ENCODE measurements at places on chromosomes 16 and 17.

- DNase-seq, result peak; percentile 6
These were observed 83.3 kb upstream of the GPRC5B start for GRCh38 chr16:19967963-19968362.

DNA sequence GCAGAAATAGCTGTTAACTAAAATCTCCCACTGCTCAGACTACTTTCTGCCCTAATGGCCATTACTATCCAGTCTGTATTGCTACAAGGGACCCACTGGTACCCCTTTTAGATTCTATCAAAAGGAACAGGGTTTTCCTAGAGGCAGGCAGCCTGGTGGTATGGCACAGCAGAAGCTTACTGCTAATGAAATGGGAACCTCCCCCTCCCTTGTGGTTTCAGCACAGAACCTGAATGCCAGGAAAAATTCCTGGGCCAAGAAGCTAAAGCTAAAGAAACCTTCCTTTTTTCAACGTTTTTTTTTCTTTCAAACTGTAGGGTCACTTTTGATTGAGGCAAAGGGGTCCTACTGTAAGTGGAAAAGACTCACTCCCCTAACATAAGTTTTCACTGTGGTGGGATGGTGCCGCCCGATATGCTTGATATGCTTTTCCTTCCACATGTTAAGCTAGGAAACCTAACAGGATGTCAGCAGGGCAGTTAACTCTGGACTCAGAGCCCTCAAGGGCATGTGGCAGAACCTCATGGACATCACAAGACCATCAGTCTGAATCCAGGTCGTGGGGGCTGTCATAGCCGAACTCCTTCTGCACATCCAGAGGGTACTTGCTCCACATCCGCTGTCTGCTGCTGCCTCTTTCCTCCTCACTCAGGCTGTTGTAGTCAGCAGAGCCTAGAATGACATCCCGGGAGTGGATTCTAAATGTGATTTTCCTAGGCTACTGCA lies 9.8 kb downstream of the SLC7A6OS start:
- no peak for DNase-seq

GRCh38 chr17:67440277-67441051 lies 63.4 kb downstream of the PITPNC1 start:
- DNase-seq, result no peak

DNA sequence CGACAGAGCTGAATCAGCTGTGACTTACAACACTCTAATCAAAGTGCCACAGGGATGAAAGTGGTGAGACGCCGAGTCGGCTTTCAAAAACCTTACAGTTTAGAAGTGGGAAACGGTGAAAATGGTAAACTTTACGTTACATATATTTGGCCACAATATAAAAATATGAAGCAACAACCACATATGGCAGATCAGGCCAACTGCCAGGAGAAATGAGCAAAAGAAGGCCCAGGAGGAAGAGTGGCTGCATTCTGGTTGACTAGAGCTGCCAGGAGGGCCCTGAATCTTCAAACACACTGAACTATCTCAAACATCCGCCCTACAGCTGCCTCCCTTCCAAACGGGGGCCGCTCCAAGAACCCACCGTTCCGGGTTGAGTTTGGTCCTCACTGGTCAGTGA lies 56.3 kb downstream of the MRM3 start:
- no peak for DNase-seq

- no peak for DNase-seq
These were observed 104.3 kb upstream of the TNRC6C start for GRCh38 chr17:77854083-77854758.
